ENCODE measurements at places on chromosomes 11 and 22.

DNA sequence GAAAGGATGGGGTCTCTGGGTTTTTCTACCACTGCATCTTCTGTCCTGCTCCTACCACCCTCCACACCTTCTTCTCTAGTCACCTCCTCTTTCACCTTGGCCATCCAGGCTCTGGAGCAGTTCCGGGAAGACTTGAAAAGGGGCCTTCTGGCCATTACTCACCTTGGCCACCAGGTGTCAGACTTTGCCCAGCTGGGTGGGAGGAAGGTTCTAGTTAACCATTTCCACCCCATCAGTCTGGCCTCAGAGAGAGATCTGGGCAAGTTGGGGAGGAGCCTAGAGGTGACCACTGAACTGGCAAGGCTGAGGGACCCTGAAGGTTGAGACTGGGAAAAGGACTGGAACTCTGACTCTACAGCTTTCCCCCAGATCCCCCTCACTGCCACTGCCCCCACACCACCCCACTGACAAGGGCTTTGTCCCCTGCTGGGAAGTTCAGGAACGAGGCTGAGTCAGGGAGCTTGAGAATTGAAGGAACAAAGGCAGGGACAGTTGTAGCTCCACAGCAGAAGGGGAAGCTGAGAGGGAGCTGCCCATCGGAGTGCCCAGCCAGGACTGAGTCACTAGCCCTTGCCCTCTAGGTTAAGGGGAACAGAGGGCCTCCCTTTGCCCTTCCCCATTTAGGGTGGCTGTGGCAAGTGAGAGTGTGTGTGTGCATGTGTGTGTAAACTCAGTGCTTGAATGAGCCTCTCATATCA, 3.7 kb upstream of the POLD4 start:
- DNase-seq: peak; percentile 42

- peak; percentile 30 for DNase-seq
These were observed 6.3 kb downstream of the FXYD2 start for GRCh38 chr11:117818041-117818873.

DNA sequence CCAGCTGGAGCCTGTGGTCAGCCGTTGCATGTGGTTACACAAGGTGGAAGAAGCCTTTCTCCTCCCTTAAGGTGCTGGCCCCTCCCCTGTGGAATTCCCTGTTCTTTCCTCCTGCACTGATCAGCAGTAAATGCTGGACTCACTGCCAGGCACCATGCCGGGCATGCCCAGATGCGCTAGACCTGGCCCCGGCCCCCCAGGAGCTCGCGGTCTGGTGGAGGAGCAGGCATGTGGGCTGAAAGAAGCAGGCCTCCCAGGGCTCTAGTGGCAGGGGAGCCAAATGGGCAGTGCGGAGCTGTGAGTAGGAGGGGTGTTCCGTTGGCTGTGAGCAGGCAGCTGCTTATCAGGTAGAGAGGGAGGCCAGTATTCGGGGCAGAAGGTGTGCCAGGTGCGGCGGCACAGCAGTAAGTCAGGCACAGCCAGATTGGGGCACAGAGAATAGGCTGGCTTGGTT, 10.2 kb downstream of the DGKZ start:
- no peak for DNase-seq

GRCh38 chr22:25777870-25778269, 35.9 kb downstream of the MYO18B start:
- no peak for DNase-seq

- DNase-seq: no peak
These were observed 327.7 kb downstream of the DLG2 start for GRCh38 chr11:85299258-85299942.
